ENCODE measurements at places on chromosomes 5 and 9.

DNA sequence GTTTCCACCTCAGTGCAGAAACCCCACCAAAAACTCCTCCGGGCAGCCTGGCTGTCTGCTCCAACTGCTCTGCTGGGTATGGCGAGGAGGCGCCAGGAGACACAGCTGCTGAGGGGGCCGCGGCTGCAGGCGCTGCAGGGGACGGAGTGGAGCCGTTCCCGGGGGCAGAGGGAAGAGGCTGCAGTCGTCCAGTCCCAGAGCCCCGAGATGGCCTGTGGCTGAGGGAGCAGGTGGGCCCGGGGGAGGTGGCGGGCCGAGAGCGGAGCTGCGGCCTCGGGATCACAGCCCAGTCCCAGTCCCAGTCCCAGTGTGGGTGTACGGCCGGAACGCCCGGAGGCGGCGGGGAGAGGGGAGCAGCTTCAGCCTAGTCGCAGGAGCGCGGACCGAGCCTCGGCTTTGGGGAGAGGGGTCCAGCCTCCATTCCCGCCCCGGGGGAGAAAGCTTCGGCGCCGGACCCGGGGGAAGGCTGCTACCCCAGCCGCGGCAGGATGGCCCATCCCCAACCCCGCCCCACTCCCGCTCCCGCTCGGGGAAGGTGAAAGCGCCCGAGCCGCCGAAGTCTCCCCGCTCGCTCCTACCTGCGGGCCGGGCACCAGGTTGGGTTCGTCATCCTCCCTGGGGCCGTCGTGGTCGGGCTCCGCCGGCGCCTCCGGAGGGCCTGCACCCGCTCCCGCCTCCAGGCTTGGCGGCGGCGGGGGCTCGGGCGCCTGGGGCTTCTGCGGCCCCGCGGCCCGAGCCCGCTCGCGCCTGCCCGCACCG is 513 bp downstream of the FAM193B start:
- peak; percentile 54 for DNase-seq

GRCh38 chr5:41817625-41818301 is 52.5 kb downstream of the OXCT1 start:
- no peak for DNase-seq

- DNase-seq: no peak
Measured at GRCh38 chr5:81171769-81172168, 61.4 kb upstream of the CKMT2 start.

- DNase-seq: no peak
Measured at GRCh38 chr9:125758986-125759763, 12.0 kb downstream of the PBX3 start.

DNA sequence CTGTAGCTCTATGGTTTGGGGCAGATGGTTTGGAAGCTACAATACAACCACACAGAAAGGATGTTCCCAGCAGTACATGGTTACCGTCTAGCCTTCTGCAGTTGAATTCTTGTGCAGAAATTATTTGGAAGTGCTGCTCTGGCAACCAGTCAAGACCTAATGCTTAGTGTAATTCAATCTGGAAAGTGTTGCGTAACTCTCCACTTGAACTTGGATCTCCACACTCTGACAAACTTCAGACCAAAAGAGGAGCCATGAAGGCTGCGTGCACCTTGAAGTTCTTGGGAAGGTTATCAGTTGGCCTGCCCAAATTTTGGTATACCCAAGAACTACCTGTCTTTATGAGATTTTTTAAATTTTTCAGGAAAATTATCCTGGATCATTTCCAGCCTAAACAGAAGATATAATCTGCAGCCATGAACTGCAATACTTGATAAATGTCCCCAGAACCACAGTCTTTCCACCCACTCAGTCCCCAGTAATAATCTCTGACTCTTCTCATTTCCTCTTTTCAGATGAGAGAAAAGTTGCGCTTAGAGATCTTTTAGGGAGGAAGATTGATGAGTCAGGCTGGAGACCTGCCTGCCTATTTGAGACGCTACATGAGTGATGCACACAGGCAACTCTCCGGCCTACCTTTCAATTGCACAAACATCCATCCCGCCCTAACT is 159.9 kb downstream of the FANCC start:
- DNase-seq: no peak

DNA sequence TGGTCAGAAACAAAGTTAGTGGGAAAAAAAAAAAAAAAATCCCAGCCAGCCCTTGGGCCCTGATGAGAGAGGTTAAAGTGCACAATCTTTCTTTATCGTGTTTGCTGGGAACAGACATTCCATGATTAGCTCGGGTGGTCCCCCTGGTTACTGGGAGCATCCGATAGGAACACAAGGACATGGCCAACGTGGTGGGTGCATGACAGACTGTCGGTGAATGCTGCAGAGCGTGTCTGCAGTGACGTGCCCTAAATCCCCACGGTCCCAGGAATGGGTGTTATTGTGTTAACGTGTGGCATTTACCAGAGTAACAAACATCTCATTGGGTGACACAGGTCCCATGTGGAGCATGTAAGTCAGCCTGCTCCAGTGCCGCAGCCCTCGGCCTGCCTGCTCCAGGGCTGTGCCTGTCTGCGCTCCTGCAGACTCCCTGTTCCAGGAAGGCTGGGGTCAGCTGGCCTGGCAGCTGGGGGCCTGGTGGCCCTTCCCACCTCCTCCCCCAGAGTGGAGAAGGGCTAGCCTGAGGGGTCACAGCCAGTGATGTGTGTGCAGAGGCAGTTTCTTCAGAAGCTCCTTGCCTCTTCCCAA is 34.3 kb upstream of the TBC1D2 start:
- DNase-seq: no peak

DNA sequence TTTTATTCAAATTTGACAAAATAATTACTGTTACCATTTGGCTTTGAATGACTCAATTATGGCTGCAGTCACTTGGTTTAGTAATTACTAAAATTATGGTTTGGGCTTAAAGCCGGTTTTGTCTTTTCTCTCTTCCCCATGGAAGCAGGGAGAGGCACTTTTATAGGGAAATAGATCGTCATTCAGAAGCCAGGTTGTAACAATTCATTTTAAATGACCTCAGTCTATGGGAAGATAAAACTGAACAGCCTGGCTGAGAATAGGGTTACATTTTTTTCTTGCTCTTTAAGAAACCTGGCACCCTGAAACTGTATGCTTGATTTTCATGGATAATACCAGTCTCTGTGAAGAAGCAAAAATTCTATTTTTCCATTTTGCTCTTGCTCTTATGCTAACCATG is 169.8 kb downstream of the SMC2 start:
- DNase-seq: no peak

DNA sequence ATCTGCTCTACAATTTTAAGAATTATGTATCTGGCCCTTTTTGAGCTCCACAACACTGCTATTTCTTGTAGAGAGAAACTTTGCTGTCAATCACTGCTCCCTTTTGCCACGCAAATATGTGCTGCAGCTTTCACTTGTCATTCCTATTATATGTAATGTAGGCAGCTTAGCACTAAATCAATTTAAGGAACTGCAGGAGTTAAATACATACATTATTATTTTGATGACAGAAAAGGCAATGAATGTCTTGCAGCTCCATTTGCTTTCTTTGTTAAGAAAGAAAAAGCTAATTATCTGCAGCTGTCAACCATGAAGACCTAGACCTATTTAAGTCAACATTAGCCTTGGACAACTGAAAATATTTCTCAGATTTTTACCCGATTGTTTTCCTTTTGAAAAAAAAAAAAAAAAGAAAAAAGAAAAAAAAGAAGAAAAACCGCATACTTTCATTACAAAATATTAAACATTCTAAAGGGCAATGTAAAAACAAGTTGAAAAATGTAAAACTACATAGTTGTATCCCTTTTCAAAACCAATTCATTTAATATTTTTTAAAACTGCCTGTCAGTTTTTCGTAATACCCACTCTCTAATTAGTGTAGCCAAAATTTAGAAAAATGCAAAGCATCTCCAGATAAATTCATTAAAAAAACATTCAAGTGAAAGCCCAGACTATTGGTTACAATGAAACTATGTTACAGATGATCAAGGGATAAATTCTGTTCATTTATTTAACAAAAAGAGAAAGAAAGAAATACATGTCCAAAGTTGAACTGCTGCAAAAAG is 57.2 kb downstream of the RFX3 start:
- DNase-seq: no peak

GRCh38 chr9:71908825-71909224 is 2.2 kb downstream of the ABHD17B start:
- no peak for DNase-seq

Measured in activated CD8-positive, alpha-beta T cell treated with anti-CD3 and anti-CD28 coated beads for 36 hours (primary cell).